Stimulated activated CD4-positive, alpha-beta T cell treated with anti-CD3 and anti-CD28 coated beads, Interleukin-1b, Interleukin-23, amount 100 ng/mL, for 1 hour (primary cell): ENCODE measurements at places on chromosomes 7 and 10.

GRCh38 chr7:106199024-106199423 is 85.8 kb downstream of the NAMPT start:
- DNase-seq: no peak

DNA sequence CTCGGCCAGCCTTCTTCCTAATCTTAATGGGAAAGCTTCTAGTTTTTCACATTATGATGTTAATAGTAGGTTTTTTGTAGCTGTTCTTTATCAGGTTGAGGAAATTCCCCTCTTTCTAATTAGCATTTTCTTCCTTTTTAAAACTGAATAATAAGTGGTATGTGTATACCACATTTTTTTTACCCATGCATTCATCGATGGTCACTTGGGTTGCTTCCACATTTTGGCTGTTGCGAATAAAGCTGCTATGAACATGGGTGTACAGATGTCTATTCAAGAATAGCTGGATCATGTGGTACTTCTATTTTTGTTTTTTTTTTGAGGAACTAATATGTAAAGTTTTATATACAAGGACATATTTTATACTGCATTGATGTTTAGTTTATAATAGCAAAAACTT is 44.3 kb downstream of the NRF1 start:
- DNase-seq: no peak

DNA sequence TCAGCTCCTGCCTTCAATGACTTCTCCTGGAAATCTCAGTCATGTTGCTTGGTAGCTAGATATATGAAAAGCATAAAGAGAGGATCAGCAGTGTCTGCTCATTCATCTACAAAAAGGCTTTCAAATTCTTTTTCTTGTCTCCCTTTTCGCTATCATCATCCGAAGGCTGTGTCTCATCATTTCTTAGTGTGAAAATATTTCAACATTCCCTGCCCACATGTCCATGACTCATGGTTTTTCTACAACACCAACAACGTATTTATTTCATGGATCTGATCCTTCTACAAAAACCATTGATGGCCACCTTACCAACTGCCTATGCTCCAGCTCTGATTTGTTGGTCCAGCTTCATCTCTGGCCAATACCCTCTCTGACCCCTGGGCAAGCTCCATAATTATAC is 472.5 kb upstream of the GHITM start:
- DNase-seq: no peak

- no peak for DNase-seq
Measured at GRCh38 chr10:49395741-49396665, at the start of gene DRGX. DRGX (minus strand) TSS chr10:49396089; CDS start chr10:49395440, 649 bp downstream.

DNA sequence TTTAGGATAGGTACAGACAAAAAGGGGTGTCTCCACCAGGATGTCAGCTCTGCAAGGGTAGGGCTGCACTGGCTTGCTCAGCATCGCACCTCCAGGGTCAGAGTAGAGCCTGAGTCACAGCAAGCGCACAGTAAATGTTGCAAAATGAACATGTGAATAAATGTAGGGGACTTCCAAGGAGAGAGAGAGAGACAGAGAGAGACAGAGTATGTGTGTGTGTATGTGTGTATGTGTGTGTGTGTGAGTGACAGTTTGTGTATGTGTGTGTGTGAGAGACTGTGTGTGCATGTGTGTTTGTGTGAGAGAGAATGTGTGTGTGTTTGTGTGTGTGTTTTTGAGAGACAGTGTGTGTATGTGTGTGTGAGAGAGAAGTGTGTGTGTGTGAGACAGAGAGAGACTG is 163.3 kb downstream of the RPS24 start:
- DNase-seq: no peak

- no peak for DNase-seq
Measured at GRCh38 chr10:57799625-57800024, 468.1 kb downstream of the IPMK start.

- DNase-seq: no peak
Measured at GRCh38 chr7:81873559-81873958, 103.7 kb upstream of the HGF start.

- no peak for DNase-seq
Measured at GRCh38 chr7:76427635-76428034, 2.9 kb downstream of the ZP3 start.

- DNase-seq: no peak
Measured at GRCh38 chr7:121336579-121336978, 7.8 kb downstream of the WNT16 start.

- DNase-seq: no peak
Measured at GRCh38 chr10:68576118-68576517, 16.0 kb downstream of the TET1 start.

DNA sequence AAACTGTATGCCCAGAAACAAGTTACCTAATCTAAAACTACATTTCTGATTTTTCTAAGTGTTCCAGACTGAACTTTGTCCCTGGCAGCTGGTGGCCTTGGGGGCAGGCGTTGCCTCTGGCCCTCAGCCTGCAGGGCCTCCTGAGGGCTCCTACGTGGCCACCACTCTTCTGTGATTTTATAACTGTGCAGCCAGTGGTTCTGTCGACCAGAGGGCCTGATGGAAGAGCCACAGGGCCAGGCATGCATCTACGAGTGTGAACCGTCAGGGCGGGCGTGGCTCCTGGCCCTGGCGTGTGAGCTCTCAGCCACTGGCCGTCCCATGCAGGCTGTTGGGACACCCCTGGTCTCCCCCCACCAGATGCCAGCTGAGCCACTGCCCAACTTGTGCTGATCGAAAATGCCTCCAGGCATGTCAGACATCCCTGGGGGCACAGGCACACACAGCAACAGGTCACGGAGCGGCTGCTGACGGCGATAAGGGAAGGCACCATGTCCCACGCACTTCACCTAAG is 173.4 kb downstream of the ZMYND11 start:
- no peak for DNase-seq

DNA sequence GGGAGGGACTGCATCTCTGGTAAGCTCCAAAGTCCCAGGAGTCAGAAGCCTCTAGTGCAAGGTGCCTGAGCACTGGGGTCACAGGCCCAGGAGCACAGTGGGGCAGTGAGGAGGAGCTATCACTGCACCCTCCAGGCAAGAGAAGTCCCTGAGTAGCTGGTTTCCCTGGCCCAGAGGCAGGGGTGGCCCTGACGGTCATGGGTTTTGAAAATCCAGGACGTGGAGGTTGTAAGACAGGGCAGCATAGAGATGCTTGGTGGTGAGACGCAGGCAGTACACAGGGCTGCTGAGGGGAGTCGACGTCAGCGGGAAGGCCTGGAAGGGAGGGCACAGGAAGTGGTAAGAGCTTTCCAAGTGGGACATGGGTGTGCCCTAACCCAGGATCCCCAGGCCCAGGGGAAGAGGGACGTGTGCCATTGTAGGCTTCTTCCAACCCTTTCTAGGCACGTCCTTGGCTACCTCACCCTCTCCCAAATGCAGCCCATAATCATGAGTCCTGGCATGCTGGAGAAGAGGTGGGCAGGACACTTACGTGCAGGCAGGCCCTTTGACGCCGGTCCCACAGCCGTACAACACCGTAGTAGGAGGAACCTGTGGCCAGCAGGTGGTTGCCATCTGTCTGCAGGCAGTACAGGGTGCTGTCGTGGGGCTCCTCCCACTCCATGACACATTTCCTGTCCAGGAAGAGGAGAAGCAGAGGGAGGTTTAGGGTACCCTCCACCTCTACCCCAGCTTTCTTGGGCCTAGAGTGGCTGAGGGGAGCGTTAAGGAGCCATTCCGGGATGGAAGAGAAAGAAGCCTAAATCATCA is 23.2 kb downstream of the DPCD start:
- no peak for DNase-seq

DNA sequence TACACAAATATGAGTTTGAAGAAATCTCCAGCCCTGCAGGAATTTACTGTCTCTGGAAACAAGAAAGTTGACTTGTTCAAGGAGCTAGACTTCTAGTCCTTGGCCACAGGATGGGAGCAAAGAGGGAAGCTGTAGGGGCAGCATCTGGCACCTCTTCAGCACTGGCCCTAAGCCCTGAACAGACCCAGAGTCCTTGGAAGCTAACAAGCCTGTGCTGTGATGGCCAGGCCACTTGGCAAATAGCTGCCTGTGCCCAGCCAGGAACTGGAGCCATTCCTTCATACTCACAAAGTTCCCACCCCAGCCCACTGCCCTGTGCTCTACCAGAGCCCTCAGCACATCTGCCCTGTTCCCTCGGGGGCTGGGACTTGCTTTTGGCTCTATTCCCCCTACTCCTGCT is 9.4 kb upstream of the COL13A1 start:
- DNase-seq: no peak

DNA sequence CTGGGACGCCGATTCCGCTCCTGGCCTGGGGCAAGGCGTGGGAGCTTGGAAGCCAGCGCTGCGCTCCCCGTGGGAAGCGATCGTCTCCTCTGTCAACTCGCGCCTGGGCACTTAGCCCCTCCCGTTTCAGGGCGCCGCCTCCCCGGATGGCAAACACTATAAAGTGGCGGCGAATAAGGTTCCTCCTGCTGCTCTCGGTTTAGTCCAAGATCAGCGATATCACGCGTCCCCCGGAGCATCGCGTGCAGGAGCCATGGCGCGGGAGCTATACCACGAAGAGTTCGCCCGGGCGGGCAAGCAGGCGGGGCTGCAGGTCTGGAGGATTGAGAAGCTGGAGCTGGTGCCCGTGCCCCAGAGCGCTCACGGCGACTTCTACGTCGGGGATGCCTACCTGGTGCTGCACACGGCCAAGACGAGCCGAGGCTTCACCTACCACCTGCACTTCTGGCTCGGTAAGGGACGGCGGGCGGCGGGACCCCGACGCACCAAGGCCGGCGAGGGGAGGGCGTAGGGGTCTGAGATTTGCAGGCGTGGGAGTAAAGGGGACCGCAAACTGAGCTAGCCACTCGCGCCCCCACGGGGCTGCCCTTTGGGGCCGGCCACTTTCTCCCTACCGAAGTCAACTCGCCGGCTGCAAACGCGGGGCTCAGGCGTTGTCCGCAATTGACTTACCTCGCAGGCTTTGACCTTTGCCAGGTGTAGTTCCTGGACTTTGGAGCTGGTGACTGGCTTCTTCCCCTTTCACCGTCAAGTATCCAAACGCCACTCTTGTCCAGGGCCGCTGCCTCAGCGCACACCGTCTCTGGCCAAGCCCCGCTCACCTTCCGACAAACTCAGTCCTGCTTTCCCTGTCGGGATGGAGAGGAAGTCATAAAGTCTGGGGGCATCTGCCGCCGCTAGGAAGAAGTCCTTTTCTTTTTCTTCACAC is at the start of gene SCIN:
TSS of gene SCIN (plus strand) at position 187 of the 928 bp plus-strand sequence. CDS start at position 254, 67 bp downstream.
- DNase-seq: no peak

- no peak for DNase-seq
Measured at GRCh38 chr7:18202315-18203045, 174.8 kb upstream of the PRPS1L1 start.

- DNase-seq: no peak
Measured at GRCh38 chr10:117819304-117819703, 227.4 kb downstream of the RAB11FIP2 start.

GRCh38 chr7:71221049-71221448 is 89.1 kb downstream of the GALNT17 start:
- DNase-seq: no peak

DNA sequence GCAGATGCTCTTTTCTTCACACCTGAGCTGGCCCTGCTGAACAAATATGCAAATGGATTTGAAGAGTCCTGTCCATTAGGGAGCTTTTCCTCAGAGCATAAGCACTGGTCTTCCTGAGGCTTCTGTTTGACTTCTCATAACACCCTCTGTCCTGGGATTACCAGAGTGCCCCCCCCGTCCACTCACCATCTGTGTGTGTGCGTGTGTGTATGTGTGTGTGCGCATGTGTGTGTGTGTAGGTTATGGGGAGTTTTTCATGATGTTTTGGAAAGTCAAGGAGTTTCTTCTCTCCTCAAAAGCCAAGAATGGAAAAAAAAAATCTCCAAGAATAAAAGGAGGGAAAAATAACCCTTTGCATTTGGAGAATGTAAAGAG is 57.7 kb upstream of the COMTD1 start:
- no peak for DNase-seq

DNA sequence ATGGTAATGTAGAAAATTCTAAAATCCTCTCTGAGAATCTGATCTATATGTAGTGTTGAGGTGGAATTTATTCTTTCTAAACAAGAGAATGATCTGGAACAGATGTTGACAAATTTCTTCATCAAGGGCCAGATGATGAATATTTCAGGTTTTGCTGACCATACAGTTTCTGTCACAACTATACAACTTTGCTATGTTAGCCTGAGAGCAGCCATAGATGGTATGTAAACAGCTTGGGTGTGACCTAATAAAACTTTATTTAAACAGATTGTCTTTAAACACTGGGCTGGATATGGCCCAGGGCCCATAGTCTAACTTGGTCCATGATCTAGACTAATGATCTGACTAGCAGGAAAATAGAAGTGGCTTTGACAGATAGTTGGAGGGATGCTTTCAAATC is 213.6 kb upstream of the CELF2 start:
- no peak for DNase-seq

DNA sequence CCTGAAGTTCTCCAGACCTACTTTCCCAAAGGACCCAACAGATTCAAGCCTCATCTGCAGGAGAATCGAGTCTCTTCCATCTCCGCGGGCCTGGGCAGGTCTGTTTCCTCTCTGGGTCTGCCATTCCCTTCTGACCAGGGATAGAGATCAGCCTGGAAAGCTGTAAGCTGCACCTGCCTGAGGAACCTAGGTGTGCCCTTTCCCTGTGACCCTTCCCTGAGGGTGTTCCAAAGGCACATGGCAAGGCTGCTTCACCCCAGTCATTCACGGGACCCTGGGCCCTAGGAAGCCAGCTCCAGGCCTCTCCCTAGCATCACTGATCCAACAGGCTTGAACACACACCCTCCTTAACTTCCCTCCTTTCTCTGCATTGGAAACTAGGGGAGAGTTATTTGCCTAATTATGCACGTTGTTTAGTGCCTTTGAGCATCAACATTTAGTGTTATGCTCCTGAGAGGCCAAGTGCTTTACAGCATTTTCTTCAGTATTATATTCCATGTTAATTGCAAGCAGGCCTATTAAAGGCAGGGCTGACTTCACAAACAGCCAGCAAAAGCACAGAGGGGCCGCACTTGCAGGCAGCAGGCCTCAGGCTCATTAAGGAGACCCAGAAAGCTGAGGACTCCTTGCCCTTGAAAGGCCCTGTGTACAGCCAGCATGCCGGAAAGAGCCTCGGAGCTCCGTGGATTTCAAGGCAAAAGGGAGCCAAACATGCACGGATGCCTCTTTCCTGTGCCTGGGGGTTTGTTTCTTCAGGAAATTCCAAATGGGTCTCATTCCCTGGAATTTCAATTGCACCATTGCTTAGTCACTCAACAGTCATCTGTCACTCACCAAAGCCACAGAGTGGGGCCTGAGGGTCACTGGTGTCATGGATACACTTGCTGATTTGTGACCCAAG is 91.0 kb upstream of the FAM20C start:
- DNase-seq: no peak
